Thymus (tissue), 14 donors: ENCODE measurements at places on chromosomes 4 and X.

- no peaks in the 10 kb centered on the region for H3K27me3 ChIP-seq
- H3K27ac ChIP-seq: no peak overlapping the region
- H3K4me1 ChIP-seq: no peaks in the 10 kb centered on the region
- H3K36me3 ChIP-seq: no peaks in the 10 kb centered on the region
- DNase-seq: no peak
Measured at GRCh38 chr4:23332313-23332712, 557.5 kb downstream of the PPARGC1A start.

- peaks cover 29% of the 10 kb centered on the region for H3K27me3 ChIP-seq
- no peak overlapping the region for H3K27ac ChIP-seq
- no peak for DNase-seq
- H3K4me3 ChIP-seq: no peak overlapping the region
Measured at GRCh38 chrX:134239016-134239415, 2.0 kb downstream of the CCDC160 start.

- no peaks in the 10 kb centered on the region for H3K27me3 ChIP-seq
- no peak overlapping the region for H3K4me3 ChIP-seq
- no peaks in the 10 kb centered on the region for H3K4me1 ChIP-seq
- no peak for DNase-seq
Measured at GRCh38 chr4:6076391-6076790, 58.2 kb upstream of the C4orf50 start.

GRCh38 chr4:176726803-176727202, 65.9 kb downstream of the VEGFC start:
- no peaks in the 10 kb centered on the region for H3K4me1 ChIP-seq
- H3K27ac ChIP-seq: no peak overlapping the region
- H3K4me3 ChIP-seq: no peak overlapping the region
- no peaks in the 10 kb centered on the region for H3K27me3 ChIP-seq
- no peaks in the 10 kb centered on the region for H3K36me3 ChIP-seq

GRCh38 chr4:98673978-98674377, 15.6 kb upstream of the TSPAN5 start:
- H3K27ac ChIP-seq: no peak overlapping the region
- no peak for DNase-seq
- H3K27me3 ChIP-seq: no peaks in the 10 kb centered on the region
- H3K4me1 ChIP-seq: peaks cover 9% of the 10 kb centered on the region

DNA sequence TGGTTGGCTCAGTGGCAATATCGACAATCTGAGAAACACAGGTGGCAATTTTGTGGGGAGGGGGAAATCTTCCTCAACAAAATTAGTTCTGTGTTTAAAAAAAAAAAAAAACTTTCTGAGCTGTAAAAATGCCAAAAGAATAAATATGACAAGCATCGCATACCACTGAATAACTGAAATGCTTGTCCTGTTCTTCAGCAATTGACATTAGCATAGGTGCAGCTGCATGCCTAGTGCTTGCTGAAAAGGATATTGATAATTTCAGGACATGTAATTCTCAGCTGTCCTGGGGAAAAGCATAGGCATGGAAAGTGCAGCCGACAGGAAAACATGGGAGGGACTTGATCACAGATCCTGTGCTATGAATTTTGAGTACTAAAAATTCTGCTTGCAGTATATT, 147.2 kb downstream of the SOWAHB start:
- H3K27ac ChIP-seq: no peak overlapping the region
- no peaks in the 10 kb centered on the region for H3K4me1 ChIP-seq
- H3K36me3 ChIP-seq: no peaks in the 10 kb centered on the region

- DNase-seq: no peak
- H3K27ac ChIP-seq: no peak overlapping the region
- no peaks in the 10 kb centered on the region for H3K36me3 ChIP-seq
- H3K4me1 ChIP-seq: peaks cover 11% of the 10 kb centered on the region
Measured at GRCh38 chr4:48944252-48944651, 37.7 kb upstream of the OCIAD2 start.
